ENCODE measurements at places on chromosomes 1 and 21.

DNA sequence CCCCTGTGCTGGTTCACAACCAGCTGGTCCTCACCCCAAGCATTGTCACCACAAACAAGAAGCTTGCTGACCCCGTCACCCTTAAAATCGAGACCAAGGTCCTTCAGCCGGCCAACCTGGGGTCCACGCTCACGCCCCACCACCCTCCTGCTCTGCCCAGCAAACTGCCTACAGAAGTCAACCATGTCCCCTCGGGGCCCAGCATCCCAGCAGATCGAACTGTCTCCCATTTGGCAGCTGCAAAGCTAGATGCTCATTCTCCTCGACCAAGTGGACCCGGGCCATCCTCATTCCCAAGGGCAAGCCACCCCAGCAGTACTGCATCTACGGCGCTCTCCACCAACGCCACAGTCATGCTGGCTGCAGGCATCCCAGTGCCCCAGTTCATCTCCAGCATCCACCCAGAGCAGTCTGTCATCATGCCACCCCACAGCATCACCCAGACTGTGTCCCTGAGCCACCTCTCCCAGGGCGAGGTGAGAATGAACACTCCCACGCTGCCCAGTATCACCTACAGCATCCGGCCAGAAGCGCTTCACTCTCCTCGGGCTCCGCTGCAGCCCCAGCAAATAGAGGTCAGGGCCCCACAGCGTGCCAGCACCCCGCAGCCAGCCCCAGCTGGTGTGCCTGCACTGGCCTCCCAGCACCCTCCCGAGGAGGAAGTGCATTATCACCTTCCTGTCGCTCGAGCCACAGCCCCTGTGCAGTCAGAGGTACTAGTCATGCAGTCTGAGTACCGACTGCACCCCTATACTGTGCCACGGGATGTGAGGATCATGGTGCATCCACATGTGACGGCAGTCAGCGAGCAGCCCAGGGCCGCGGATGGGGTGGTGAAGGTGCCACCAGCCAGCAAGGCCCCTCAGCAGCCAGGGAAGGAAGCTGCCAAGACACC, 40.6 kb downstream of the ZBTB17 start:
- DNase-seq, result no peak

GRCh38 chr1:15684042-15684461, at the start of gene PLEKHM2:
PLEKHM2 (plus strand) TSS chr1:15684320; CDS start chr1:15684559, 239 bp downstream.
- peak; percentile 35 for DNase-seq

DNA sequence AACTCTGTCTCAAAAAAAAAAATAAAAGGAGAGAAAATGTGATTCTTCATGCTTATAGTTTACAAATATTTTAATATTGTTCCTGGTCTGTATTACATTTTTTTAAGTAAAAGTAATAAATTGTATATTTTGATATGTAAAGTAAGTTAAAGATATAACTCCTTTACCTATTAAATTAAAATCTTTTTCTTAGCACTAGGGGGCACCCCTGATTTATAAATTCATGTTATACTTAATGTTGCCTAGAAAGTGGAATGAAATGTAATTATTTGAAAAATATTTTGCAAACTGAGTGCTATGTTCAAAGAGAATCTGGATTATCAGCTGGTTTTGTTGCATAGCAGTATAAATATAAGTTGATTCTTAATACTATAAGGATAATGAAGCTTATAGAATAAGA, 49.2 kb downstream of the RALGPS2 start:
- no peak for DNase-seq

- no peak for DNase-seq
Measured at GRCh38 chr1:2595261-2595811, 8.8 kb downstream of the PRXL2B start.

GRCh38 chr1:175788586-175789252, 45.3 kb upstream of the TNR start:
- DNase-seq, result no peak

GRCh38 chr1:156638189-156638985, 3.5 kb upstream of the BCAN start:
- no peak for DNase-seq

GRCh38 chr1:41225495-41225894, 16.6 kb downstream of the SCMH1 start:
- no peak for DNase-seq

DNA sequence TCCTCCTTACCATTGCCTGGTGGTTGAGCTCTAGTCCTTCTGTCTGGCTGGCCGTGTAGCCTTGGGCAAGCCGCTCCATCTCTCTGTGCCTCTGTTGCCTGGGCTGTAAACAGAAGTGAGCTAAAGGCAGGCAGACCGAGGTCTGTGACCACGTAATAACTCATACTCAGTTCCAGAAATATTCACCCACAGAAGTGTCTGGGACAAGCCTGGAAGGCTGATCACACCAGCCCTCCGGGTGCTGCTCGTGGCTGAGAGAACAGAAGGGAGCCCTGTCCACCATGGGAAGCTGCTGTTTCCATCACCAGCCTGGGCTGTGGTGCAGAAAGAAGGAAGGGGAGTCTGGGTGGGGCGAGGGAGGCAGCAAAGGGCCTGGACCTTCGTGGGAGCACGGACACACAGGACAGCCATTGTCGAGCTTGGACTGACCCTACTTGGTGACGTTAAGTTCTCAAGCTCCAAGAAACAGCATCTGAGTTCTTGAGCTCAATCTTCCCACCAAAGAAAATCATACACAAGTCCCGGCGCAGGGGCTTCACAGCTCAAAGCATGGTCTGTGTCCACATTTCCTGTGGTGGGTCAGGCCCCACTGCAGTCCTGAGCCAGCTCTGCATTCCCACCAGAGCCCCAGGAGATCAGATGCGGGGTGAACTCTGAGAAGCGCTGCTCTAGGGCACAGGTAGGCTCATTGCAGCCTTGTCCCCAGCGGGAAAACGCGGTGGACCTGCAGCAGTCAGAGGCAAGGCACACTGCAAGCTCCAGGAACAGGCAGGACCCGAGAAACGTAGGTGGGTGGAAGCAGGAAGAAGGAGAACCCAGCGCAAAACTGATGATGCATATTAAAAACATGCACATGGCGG, 61.8 kb downstream of the RUNX3 start:
- DNase-seq, result no peak

- no peak for DNase-seq
Measured at GRCh38 chr1:60923389-60924087, 158.8 kb upstream of the NFIA start.

GRCh38 chr1:10424034-10424433, 6.2 kb upstream of the CENPS start:
- no peak for DNase-seq

DNA sequence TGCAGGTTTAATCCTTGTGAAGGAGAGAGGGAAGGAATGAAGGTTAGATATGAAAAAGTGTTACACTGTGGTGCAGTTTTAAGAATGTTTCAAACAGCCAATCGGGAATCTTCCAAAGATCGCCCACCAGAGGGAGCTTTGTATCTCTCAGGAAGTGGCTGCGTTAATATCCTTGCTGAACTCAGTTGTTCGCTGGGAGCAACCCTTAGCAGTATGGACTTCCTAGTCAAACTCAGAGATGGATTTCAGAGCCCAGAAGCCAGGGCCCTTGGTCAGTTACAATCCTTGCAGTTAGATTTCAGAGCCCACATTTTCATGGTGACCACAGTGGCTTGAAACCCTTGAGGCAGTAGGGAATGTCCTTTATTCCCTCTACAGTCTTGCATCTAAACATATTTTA, 136.2 kb downstream of the NTNG1 start:
- DNase-seq, result no peak

GRCh38 chr1:156645666-156646065, 3.7 kb downstream of the BCAN start:
- DNase-seq, result no peak

DNA sequence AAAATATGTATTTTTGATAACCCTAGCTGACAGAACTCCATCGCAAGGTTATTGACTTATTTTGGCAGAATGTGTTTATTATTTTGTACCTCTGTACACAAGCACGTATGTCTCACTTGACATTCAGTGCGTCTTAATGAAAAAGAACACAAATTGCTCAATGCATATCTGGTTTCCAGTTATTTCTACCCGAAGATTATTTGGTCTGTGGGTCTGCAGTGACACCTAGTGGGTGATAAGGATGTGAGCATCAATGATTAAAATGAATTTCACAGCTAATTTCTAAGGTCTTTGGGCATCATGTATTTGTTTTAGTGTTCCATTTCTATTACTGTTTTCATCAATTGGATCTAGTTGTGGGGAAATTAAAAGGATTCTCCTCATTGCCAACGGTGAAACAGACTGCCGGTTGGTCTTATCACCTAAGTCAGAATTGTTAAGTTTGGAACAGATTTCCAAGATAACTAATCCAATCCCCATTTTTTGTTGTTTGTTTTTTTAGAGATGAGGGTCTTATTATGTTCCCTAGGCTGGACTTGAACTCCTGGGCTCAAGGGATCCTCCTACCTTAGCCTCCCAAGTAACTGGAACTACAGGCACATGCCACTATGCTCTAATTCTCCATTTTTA, 13.9 kb downstream of the DDX20 start:
- DNase-seq, result no peak

- no peak for DNase-seq
Measured at GRCh38 chr1:237701534-237701933, 189.2 kb downstream of the ZP4 start.

DNA sequence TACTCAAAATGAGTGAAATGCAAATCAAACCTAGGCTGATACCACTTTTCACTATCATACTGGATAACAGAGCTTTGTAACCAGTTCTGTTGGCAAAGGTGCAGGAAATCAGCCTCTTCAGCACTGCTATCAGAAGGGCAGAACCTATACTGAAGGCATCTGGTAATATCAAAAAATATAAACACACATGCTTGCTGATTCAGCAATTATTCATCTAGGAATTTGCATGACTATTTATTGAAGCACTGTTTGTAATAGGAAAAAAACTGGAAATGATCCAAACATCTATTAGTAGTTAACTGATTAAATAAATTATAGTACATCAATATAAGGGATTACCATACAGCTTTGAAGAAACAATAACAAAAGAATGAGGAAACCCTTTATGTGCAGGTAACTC, 21.4 kb downstream of the ARHGAP29 start:
- DNase-seq, result no peak

- DNase-seq, result no peak
Measured at GRCh38 chr1:110005971-110006370, 21.4 kb downstream of the AHCYL1 start.

DNA sequence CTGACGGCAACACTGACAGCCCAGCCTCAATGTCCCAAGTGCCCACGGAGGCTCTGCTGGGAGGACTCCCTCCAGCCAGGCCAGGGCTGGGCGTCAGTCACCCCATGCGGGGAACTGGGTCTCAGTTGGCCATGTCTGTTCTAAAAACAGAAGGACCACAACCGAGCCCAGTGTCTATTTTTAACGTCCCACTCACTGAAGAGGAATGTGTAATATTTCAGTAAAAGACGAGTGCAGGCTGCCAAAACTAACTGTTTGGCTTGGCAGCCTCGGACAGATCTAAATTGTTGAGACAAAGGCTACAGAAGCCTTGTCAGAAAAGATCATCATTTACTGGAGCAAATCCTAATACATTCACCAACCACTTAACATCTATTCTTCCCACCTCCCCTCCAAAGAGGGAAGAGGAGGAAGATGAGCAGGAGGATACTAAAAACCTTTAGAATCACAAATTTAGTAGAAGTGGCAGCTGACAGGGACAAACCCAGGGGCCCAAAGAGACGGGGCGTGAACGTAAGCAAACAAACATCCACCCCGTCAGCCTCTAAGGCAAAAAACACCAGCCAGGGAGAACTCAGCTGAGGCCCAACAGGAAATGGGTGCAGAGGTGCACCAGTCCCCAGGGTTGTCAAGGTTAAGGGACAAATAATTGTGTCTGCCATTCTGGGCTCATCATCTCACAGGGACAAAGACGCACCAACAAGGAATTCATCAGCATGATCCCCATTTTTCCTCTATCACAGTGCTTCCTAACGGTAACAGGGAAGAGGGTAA, 18.7 kb downstream of the C1orf198 start:
- DNase-seq, result no peak

- DNase-seq, result no peak
Measured at GRCh38 chr1:83815330-83815729, 183.6 kb downstream of the TTLL7 start.
